ENCODE measurements at places on chromosomes 1 and 21.

- DNase-seq: no peak
Observed at GRCh38 chr21:38311765-38312164, 55.0 kb downstream of the KCNJ15 start.

DNA sequence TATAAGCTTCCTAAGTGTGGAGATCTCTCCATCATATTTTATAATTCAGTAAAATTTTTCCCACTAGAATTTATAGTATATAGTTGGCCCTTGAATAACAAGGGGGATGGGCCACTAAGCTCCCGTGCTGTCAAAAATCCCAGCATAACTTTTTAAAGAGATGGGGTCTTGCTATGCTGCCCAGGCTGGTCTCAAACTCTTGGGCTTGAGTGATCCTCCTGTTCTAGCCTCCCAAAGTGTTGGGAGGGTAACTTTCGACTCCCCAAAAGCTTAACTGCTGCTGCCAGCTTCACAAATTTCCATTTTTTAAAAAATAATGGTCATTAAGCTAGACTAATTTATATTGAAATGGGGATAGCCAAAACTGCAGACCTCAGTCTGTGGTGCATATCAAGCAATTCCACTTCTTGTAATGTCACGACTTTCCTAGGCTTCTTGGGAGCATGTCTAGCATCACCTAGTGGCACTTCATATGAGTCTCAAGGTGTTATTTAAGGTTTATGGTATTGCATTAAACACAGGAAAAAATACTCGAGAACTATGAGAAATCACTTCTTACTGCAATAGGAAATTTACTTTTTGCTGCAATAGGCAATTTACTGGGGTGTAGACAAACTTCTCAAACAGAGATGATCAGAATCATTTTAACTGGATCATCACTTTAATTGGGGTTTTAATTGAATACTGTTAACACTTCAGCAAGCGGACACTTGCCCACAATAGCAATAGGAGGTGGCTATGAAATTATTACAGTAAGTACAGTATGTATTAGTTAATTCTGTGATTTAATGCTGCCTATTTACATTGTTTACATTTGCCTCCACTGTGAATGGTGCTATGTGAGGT lies 19.3 kb upstream of the ACTA1 start:
- no peak for DNase-seq

DNA sequence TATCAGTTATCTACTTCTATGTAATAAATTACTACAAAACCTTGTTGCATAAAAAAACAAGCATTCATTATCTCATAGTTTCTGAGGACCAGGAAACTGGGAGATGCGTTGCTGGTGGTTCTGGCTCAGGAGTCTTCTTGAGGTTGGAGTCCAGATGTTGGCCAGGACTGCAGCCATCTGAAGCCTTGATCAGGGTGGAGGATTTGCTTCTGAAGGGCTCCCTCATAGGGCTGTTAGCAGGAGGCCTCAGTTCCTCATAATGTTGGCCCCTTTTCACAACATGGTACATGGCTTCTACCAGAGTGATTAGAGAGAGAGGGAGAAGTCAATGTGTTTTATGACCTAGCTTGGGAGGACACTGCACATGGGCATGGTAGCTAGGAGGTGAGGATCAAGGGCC lies 137.4 kb downstream of the CNIH3 start:
- no peak for DNase-seq

- DNase-seq: no peak
Observed at GRCh38 chr21:32543975-32544374, 41.3 kb downstream of the TCP10L start.

DNA sequence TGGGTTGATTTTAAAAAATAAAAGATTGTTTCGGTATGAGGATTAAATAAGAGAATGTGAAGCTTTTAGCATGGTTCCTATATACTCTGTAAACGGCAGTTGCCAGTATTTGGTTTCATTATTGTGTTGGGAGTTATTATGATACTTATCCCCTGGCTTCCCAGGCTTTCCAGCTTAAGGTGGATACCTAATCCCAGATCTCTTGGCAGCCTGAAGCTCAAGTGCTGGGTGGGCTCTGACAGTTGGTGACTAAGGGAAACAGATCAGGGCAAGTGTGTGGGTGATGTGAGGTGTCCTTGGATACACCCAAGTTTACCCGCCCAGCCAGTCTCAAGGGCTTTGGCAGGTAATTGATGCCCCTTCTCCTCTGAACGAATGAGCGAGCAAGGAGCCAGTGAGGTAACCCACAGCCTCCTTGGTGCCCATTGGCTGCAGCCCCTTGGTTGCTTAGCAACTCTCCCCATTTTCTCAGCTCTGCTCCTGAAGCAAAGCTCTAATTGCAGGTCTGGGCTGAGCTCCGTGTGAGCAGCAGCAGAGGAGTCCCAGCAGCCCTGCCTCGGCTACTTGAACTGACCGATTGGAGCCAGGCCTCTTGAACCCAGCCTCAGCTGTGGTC lies 6.1 kb downstream of the IPO13 start:
- no peak for DNase-seq

DNA sequence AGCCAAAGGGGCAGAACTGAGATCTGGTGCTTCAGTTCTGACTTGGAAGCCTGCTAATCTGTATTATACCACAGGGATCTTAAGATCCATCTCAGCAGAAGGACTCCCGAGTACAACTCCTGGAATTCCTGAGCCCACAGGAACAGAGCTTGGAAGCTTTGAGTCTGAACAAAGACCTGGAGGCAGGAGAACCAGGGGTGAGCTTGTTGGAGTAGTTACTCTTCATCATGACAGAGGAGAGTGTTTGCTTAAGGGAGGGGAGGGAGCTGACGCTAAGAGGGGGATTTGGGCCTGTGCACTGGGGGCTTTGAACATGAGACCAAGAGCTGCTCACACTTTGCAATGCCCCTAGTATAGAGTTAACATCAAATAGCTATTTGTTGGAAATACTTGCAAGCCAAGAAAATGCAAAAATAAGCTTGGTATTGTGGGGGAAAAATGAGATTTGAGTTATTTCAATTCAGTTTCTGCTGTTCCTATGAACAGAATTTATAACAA lies 41.1 kb upstream of the TRABD2B start:
- DNase-seq: no peak

DNA sequence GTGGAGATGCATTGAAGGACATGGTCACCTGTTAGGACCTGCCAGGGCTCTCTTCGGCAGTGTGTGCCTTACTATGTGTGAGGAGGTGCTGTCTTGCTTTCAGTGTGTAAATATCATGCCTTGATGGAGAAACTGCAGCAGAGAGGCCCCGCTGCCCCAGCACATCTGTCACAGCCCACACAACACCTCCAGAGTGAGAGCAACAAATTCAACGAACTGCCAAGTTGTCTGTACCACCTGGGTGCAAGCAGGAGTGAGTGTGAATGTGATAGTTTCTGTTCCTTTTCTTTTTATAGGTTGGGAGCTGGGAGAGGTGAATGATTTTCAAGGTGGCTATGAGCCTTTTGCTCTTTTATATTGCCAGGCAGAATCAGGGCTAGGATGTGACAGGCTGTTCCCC lies 114.6 kb upstream of the KIAA0040 start:
- DNase-seq: no peak

- no peak for DNase-seq
Observed at GRCh38 chr1:19577036-19577435, 67.1 kb upstream of the NBL1 start.

GRCh38 chr1:37940299-37940947 lies 6.4 kb downstream of the INPP5B start:
- no peak for DNase-seq

- DNase-seq: no peak
Observed at GRCh38 chr21:29025328-29025713, 853 bp downstream of the USP16 start.

GRCh38 chr1:116491700-116492357 lies 79.0 kb downstream of the CD58 start:
- DNase-seq: no peak

DNA sequence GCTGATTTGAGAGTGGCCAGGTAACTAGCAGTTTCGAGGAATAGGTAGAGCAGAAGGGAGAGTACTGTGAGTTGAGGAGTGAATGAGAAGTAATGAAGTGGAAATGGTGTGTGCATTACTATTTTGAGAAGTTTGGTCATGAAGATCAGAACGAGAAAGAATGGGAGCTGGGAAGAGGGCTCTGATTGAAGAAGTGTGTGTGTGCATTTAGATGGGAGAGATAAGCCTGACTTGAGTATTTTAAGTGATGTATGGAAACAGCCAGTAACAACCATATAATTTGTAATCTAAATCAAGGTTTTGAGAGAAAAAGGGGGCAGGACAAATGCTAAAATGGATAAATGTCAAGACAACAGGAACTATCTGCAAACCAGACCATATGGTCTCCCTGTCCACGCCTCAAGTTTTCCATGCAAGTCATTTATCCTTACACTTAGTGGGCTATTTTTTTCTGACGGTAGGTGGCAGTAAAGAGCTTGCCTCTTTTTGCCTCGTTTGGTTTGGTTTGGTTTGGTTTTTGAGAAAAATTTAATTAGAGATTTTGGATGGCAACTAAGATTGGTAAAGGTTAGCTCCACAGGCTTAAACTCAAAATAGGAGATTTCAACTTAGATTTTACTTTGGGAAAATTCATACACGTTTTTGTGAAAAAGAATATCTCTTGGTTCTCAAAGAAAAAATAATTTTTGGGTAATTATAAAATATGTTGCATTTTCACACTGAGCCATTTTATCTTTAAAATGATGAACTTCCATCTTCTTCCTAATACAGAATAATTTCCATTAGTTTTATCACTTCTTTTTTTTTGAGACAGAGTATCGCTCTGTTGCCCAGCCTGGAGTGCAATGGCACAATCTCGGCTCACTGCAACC lies 9.5 kb upstream of the B3GALNT2 start:
- peak; percentile 63 for DNase-seq

DNA sequence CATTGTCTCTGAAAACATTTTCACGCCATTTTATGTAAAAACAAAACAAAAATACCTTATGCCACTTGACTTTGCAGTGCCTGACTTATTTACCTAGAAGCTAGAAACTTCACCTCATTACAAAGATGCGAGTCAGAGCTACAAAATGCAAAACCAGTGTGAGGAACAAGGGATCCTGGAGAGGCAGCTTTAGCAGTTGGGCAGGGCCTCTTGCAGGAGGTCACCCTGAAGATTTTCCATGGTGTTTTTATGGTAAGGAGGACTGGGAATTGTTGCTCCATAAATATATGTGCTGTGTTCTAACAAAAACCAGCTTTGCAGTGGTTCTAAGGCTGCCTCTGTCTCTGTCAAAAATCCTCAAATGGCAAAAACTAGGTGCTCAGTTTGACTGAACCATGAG lies 36.4 kb upstream of the TARBP1 start:
- DNase-seq: no peak

GRCh38 chr1:3790500-3790923 lies 5.8 kb downstream of the LRRC47 start:
- no peak for DNase-seq

DNA sequence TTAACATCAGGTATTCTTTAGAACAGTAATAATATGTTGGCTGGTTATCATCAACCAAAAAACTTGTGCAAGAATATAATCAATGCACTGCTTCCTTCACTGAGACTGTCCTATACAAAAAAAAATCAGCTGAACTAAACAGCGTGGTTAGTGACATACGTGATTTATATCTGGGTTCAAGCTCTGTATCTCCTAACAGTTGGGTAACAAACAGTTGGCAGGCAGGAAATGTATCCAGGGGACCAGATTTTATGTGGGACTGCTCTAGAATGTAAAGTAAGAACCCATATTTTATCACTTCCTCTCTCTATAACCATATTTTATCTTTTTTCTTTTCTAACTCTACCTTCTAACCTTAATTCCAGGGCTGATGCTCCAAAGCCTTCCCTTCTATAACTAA lies 8.0 kb downstream of the ACBD6 start:
- DNase-seq: no peak

DNA sequence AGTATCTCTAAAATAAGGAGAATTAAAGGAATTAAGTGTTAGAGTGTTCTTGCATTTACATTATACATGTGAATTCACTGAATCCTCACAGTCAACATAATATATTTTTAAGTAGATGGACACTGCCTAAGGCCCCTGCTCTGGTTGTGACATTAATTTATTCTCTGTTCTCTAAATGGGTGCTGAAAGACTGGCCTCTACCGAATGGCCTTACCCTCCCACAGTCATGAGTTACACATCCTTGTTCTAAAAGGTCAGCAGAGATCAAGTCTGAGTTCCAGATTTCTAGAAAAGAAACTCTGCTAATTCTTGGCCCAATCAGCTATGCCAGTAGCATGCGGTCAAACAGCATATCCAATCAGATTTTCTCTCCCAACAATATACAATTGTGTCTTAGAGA lies 193.2 kb downstream of the TM2D1 start:
- no peak for DNase-seq

DNA sequence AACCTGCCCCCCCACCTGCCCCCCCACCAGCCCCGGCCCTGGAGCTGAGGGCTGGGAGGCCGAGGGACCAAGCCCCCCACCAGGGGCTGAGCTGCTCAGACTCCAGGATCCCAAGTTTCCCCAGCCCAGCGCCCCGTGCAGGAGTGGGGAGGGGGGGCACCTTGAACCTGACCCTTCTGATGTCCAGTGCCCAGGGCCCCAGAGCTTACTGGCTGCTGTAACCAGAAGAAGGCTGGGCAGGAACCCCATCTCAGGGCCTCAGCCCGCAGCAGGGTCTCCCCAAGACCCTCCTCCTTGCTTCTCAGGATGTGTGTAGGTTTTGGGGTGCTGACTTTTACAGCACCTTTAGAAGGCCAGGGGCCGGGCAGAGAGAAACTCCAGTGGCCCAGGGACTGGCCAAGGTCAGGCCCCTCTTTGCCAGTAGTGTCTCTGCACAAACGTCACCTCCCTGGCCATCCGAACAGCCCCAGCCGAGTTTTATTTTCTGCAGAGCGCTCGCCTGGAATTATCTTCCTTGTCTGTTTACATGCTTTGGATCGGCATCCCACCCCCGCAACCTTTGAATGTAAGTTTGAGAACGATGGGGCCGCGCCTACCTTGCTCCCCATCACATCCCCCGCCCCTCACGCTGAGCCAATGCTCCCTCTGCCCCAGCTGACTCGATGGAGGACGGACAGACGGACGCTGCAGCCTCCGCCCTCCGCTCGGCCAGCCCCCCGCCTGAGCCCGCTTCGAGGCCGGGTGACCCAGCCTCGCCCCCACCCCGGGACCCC lies 70.1 kb upstream of the CASZ1 start:
- DNase-seq: peak; percentile 20

- DNase-seq: no peak
Observed at GRCh38 chr21:44548922-44549321, 2.4 kb downstream of the KRTAP10-2 start.

DNA sequence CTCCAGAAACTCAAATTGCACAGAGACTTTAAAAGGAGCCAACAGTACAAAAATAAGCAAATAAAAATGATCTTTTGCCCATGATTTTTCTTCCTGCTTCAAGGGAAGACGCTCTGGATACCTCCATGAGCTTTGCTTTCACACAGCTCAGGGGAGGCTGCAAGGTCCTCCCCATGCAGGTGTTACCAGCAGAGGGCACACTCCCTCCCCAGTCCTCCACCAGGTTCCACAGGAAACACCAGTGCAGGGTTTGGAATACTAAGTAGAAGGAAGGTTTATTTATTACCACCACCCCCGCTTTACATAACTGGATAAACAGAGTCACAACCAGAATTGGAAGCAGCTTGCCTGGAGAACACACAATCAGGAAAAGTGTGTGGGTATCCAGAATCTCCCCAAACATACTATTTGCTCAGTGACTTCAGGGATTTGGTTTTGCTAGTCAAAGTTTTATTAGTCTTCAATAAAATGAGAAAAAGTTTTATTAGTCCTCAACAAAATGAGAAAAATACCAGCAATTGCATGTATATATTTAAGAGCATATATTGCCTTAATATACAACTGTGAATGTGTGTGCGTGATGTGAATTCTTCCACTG lies 37.3 kb downstream of the HSD3B1 start:
- DNase-seq: no peak

- no peak for DNase-seq
Observed at GRCh38 chr1:198265073-198265661, 108.4 kb downstream of the NEK7 start.
